ENCODE measurements at places on chromosomes 4 and X.

DNA sequence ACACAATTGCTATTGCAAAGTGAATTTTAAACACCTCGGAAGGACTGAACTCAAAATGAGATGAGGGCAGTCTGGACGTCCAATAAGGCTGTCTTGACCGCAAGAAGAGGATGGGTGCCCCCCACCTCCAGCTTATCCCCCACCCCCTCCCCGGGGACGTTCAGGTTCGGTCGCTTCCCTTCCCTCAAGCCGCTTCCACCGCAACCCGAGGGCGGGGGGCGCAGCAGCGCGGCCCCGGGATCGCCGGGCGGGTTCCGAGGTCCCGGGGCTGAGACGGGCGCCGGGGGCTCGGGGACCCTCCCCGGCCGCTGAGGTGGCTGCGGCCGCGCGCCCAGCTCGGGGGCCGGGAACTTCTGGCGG, 480 bp downstream of the USP46 start:
- DNase-seq = no peak
- peaks cover 41% of the 10 kb centered on the region for H3K4me1 ChIP-seq
- H3K36me3 ChIP-seq = no peaks in the 10 kb centered on the region
- H3K27me3 ChIP-seq = no peaks in the 10 kb centered on the region
- peak overlapping the region; percentile 80 for H3K4me3 ChIP-seq

GRCh38 chrX:84362184-84362838, 139.9 kb downstream of the HDX start:
- H3K4me3 ChIP-seq = no peak overlapping the region
- no peak overlapping the region for H3K27ac ChIP-seq
- DNase-seq = no peak
- H3K4me1 ChIP-seq = no peaks in the 10 kb centered on the region
- no peaks in the 10 kb centered on the region for H3K36me3 ChIP-seq

DNA sequence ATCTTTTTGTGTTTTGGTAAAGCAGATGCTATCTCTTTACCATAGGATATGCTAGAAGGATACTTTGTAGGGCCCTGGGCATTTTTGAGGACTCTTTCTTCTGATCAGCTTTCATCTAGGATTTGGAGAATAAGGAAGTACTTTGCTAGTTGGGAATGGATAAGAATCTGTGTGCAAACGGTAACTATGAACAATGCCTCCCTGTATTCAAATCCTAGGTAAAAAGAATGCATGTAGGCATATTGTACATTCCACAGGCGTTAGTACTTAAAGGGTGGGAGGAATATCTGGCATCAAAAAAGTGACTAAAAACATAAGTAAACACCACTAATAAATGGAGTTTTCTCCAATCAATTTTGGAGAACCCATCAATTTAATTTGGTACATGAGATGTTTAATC, 59.7 kb downstream of the SH3BGRL start:
- no peaks in the 10 kb centered on the region for H3K36me3 ChIP-seq
- H3K27ac ChIP-seq = no peak overlapping the region
- no peaks in the 10 kb centered on the region for H3K27me3 ChIP-seq
- DNase-seq = no peak
- H3K4me3 ChIP-seq = no peak overlapping the region
- peaks cover 14% of the 10 kb centered on the region for H3K4me1 ChIP-seq

DNA sequence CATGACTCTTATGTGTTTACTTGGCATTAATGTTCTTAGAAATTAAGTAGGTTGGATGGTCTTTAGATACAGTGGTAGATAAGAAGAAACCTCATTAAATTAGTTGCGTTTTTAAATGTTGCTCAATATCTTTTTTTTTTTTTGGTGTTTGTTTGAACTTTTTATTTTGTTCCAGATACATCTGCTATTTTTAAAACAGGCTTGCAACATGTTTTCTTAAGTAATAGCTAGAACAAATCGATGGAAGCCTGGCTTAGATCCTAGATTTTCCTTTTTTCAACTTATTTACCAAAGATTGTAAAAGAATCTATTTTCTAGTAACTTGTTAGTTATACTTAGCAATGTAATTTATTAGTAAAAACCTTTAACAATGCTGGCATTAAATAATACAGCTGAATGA, 9.3 kb downstream of the CNKSR2 start:
- H3K27ac ChIP-seq = no peak overlapping the region
- no peaks in the 10 kb centered on the region for H3K36me3 ChIP-seq
- H3K27me3 ChIP-seq = no peaks in the 10 kb centered on the region
- H3K4me1 ChIP-seq = peaks cover 16% of the 10 kb centered on the region
- DNase-seq = no peak

Data from body of pancreas (tissue), 4 donors.